ENCODE measurements at places on chromosomes 3 and 15.

DNA sequence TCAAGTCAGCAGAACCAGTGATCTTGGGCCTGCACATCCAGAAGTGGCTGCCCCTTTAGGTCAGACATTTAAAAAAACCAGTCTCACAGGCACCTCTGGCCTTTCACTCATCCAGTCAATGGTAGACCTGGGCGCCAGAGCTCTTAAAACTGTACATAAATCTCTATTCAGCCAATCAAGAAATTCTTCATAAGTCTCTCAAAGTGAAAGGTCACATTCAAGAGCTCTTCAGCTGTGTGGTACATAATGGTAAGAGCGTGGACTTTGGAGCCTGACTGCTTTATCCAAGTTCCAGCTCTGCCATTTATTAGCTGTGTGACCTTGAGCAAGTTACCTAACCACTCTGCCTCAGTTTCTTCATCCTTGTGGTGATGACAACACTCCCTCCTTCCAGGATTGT lies 22.3 kb upstream of the MORF4L1 start:
- DNase-seq, result no peak

GRCh38 chr3:128456776-128457715 lies 9.6 kb downstream of the DNAJB8 start:
- no peak for DNase-seq

DNA sequence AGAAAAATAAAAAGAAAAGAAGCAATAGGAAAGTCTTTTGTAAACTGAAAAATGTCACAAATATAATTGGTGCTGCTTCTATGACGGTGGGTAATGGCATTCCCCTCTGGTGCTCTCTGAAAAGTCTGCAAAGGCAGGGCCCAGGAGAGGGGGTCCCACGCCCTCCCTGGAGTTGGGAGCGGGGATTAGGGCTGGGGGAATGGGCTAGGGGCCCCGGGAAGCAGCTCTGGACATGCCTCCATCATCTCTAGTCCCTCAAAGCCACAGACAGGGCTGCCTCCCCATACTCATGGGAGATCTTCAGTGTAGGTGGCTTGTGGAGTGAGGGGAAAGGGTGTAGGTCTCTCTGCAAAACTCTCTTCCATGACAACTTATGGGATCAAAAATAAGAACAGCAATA lies 7.8 kb upstream of the RHCG start:
- no peak for DNase-seq

- no peak for DNase-seq
Observed at GRCh38 chr3:24401090-24401810, 93.4 kb downstream of the THRB start.

DNA sequence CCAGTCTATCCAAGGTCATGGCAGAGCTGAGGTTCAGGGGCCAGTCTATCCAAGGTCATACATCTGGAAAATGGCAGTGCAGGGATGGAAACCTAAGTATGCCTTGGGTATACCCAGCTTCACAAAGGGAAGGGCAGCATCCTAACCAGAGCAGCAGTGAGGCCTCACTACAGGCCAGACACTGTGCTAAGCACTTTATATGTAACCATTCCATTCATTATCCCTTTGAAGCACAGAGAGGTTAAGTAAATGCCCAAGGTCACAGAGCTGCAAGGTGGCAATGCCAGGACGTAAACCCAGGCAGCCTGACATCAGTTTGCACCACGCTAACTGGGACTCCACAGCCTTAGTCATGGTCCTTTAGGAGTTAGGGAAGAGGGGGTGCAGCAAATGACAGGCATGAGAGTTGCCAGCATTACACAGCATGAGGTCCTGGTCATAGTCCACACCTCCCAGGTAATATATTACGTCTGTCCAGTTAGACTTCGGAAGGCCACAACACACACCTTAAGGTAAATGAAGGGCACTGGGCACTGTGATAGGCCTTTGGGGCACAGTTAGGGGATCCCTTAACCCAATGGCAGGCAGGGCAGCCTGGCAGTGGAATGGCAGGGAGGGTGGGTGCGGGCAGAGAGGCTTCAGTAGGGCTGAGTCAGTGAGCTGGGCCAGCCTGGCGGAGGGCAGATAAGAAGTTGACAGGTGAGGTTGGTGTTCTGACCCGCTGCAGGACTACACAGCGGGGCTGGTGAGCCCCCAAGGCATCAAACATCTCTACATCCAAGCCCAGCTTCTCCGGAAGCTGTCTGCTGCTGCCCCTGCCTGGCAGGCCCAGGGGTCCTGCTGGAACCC lies 21.1 kb upstream of the CORO2B start:
- no peak for DNase-seq

DNA sequence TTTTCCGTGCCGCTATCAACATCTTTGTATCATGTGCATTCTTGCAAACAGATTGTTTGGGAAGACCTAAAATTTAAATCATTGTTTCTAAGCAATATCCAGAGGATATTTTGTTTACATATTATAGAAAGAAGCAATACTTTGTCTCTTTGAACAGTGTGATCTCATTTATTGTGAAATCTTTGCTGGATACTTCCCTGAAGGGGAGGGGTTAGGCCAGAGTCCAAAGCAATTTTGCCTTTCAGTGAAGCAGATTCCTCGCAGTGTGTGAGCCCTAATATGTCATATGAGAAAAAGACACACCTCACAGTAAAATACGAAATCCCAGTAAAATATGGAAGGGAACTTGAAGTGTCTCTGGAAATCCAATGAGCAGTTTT lies 158.7 kb upstream of the SLCO3A1 start:
- DNase-seq, result peak; percentile 44

GRCh38 chr3:64344721-64345207 lies 119.5 kb upstream of the PRICKLE2 start:
- no peak for DNase-seq

- DNase-seq, result no peak
Observed at GRCh38 chr3:193711964-193712598, 119.1 kb downstream of the OPA1 start.

DNA sequence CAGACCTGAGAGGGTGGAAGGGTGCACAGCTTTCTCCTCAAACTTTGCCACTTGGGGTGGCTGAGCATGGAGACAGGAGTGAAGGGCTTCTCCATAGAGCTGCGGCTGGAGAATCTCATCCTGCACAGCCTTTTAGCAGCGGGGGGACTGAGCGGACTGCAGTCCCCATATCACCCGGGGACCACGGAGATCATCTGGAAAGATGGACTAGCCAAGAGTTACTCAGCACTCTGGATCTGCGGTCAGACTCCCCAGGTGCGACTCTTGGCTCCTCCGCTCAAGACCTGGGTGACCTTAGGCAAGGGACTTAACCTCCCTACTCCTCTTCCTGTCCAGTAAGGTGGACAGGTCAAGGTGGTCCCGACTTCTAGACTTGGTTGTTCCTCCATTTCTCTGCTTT lies 125.8 kb upstream of the MEF2A start:
- DNase-seq, result peak; percentile 15

GRCh38 chr15:88696254-88696653 lies 57.4 kb downstream of the ISG20 start:
- DNase-seq, result no peak

GRCh38 chr15:98866511-98866910 lies 141.1 kb downstream of the PGPEP1L start:
- no peak for DNase-seq

- DNase-seq, result no peak
Observed at GRCh38 chr3:179432451-179432850, 18.8 kb downstream of the GNB4 start.

DNA sequence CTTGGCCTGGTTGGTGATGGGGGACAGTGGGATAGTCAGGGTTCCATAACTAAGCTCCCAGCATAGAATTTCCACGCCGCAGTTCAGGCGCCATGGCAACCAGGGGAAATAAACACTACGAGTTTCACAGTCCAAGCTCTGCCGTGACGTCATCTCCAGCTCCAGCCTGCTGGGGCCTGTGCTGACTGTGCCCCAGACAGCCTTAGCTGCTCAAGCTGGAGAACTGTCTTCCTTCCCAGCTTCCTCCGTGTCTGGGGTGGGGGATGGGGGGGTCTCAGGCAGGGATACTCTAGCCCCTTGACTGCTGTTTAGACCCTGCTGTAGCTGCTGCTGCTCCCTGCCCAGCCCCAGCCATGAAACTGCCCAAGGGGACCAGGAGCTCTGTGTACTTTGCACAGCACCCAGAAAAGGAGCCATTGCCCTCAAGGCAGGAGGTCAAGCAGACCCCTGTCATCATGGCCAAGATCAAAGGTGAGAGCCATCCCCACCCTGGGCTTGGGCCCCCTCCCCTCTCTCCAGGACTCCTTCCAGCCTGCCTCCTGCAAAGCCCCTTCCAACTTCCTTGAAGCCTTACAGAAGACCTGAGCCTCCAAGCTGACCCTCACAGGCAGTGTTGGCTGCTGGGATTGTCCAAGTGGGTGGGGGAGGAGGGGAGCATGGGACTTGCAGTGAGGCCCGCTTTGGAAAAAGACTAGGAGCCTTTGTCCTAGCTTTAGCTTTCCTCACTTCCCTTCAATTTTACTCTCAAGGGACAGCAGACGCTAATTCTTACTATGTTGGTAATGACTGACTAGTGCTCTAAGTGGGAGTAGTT lies 11.4 kb upstream of the CSPG4 start:
- DNase-seq, result peak; percentile 84

DNA sequence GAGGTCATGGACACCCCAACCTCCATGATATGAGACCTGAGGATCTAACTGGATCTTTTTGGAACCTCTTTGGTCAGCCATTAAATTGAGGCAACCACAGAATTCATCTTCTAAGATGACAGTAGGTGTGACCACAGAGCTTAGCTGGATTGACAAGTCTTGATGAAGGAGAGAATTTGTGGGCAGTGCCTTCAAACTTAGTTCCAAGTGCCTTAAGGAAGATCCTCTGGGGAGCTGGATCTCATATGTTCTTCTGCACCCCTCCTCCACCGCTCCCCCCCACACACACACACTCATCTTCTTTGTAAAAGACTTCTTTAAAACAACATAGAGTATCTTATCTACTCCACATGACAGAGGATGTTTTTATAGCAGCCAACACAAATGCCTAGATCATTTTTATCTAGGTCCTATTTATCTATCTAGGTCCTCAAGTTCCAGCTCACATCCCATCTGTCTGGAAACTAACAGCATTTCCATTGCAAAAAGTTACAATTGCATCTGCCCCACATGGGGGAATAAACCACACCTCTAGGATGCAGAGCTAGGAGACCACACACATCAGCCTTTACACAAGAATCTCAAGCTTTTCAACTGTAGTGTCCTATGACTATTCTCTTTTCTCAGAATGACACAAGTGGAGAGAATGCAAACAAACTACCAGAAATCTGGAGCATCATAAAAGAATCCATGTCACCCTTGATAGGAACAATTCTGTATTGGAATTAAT lies 37.4 kb downstream of the WWTR1 start:
- DNase-seq, result no peak

- DNase-seq, result no peak
Observed at GRCh38 chr3:124557433-124558232, 172.6 kb upstream of the UMPS start.

DNA sequence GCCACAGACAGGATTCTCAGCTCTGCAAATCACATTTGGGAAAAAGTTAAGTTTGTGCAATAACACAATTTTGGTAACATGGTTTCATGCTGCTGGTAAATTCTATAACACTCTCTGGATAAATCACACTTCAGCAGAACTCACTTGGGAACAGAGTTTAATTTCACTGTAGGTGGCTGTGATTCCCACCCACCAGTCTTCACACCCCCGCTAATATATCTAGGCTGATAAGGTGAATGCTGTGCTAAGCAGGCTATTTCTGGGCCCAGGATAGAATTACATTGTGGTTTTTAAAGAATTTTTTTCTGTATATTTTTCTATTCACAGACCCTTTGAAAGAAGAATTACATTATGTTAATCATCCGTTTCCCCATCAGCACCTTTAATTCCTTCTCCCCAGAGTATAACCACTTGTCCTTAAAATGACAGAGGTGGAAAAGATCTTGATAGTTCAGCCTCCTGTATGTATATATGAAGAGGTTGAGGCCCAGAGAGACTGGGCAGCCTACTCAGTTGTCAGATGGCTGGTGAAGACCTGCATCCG lies 22.9 kb downstream of the MAP2K1 start:
- no peak for DNase-seq

- no peak for DNase-seq
Observed at GRCh38 chr3:5205165-5205941, 17.8 kb downstream of the EDEM1 start.

All from omental fat pad (tissue), 4 donors.